Suppressor macrophage treated with lipopolysaccharide for 4 hours (primary cell): ENCODE measurements at places on chromosomes 11 and 22.
A peak's percentile ranks its signal among the peaks of the same experiment; 100 is the strongest.

- no peak for DNase-seq
Observed at GRCh38 chr22:44526779-44527126, 28.7 kb upstream of the RTL6 start.

DNA sequence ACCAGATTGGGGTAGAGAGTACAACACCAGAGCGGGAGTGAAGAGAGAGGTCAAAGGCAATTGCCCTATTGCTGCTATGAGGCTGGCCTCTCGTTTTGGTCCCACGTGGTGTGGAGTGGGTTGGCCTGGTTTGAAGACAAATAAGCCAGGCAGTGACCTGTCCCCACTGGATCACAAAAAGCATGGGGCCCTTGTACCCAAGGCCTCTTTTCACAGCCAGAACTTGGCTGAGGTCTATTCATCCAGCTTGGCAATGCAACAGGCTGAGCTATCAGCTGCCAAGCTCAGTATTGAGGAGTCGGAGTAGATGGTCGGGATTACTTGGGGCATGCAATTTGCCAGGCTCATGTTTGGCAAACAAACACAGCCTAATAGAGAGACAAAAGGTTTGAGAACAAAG lies 19.2 kb upstream of the GALNT18 start:
- no peak for DNase-seq

DNA sequence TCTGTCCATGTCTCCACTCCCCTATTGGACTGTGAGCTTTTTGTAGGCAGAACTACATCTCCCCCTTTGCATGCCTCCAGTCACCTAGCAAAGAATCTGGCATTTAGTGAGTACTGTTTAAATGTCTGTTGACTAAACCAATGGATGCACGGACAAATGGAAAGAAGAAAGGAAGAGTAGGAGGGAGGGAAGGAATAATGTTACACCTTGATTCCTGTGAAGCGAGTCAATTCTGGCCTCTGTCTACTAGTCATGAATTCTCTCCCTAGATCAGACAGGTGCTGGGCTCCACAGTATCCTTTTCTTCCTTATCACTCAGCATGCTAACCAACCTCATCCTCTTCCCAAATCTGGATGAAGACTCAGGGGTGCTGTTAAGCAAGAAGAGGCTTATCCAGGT lies 33.6 kb downstream of the GALNT18 start:
- DNase-seq, result no peak

DNA sequence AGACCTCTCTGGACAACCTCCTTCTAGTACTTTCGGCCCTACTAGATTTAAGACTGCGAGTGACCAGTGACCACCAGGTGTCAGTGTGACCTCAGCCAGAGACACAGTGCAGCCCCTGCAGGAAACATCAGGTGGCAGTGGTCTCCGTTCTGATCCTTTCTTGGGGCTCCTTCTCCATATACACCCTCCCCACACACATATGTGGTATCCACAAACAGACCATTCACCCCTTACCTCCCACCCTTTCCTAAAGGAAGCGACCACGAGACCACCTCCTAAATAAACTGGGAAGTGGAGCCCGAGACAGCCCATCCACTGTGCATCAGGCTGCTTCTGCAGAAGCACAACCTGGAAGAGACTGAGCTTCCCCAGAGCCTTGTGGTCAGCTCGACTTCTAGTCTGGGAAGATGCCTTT lies 38.5 kb upstream of the CYP2D6 start:
- peak; percentile 68 for DNase-seq

GRCh38 chr22:46033256-46034200 lies 56.6 kb upstream of the WNT7B start:
- DNase-seq, result no peak

GRCh38 chr11:42390116-42390515 lies 921.7 kb upstream of the API5 start:
- no peak for DNase-seq

DNA sequence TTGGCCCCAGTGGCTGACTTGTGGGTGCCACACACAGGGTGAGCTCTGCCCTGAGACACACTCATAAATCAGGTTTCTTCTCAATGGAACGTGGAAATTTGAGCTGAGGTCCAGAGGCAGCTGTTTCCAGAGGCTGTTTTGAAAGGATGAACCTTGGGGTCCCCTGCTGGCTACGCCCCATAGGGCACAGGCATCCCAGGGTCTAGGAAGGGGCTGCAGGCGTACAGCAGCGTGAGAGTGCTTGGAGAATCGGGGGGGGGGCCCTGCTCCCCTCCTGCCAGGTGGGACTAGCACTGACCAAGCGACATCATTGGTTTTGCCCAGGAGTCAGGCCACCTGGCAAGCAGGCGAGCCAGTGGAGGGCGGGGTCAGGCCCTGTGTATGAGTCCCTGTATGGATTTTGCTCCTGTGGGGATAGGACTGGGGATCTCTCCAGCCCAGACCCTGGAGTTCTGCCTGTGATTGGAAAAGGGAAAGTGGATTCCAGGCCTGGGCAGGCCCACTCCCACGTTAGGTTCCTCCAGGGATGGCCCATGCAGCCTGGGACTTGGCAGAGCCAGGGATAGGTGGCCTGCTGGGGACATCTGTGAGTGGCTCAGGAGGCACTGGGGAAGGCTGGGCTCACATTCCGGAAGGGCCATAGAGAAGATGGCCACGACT lies 61.0 kb downstream of the FBXO7 start:
- DNase-seq, result no peak

DNA sequence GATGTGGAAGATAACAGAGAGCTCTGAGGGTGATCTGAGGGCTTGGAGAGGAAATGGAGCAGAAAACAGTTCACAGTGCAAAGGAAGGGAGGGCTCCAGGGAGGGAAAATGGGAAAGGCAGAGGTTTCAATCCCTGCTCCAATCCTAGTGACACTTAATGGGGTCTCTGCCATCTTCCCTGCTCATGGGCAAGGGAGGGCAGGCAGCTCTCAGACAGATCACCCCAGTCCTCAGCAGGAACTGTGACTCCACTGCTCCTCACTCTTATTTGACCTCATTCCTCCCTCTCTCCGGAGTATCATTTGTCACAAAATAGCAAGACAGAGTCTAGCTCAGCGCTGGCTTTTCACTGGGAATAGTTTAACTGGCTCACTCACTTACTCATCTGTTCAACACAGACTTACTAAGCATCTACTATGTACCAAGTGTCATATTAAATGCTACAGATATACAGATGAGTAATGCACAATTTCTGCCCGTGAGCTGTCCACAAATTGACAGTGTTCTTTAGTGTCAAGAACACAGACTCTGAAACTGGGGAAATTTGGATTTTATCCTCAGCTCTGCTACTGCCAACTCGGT lies 817.4 kb downstream of the OPCML start:
- no peak for DNase-seq

GRCh38 chr22:23774114-23774921 lies 1.7 kb downstream of the MMP11 start:
- no peak for DNase-seq

GRCh38 chr11:60918939-60919265 lies 4.9 kb downstream of the TMEM109 start:
- DNase-seq, result peak; percentile 31

- DNase-seq, result no peak
Observed at GRCh38 chr22:49417833-49418232, 409.8 kb downstream of the BRD1 start.

- peak; percentile 45 for DNase-seq
Observed at GRCh38 chr11:78192911-78193351, 4.2 kb downstream of the USP35 start.

DNA sequence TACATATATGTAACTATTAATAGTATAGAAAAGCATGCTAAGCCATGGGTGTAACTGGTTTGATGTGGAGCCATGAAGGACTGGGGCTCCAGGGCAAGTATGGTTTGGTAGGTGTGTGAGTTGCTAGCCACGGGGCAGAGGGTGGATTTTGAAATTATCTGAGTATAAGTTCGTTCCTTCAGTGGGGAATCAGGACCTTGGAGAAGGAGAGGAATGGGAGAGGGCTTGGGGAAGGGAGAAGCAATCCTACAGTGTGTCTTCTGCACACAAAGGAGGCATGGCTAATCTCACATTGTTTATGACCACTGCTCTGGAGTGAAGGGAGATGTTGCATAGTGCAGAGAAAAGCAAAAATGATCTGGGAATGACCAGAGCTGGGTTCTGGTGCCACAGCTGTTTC lies 127.8 kb upstream of the CADM1 start:
- no peak for DNase-seq
